ENCODE measurements at places on chromosomes 7 and 10. TPM values are rescaled to one million over a fixed set of nuclear protein-coding genes. Genes with fewer than 3 reads are reported as not detected.

DNA sequence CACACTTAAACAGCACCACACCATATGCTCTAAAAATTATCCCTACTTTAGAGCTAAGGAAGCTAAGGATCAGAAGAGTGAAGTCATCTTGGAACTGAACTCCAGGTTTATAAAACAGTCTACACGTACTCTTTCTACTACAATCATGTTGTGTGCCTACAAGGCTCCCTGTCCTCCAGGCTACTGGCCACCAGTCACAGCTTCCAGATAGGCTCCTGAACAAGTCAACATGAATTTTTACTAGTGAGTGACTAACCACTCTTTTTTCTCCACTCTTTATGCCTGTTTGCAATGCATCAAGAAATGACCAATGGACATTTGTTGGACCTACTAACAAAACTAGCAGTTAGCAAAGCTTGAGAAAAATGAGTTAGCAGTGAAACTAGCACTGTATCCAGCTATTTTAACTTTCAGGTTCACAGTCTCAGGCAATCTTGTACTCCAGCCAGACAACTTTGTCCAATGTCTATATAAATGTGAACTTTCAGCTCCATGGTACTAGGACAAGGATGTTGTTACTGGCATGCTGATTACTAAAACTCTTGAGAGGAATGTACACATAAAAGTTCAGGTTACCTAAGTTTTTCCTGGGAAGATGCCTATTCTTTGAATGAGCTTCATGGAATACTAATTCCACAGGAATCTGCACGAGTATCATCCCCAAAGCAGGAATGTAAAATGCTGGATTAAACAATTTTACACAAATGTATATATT is 180.0 kb downstream of the BTAF1 start:
- DNase-seq: no peak

DNA sequence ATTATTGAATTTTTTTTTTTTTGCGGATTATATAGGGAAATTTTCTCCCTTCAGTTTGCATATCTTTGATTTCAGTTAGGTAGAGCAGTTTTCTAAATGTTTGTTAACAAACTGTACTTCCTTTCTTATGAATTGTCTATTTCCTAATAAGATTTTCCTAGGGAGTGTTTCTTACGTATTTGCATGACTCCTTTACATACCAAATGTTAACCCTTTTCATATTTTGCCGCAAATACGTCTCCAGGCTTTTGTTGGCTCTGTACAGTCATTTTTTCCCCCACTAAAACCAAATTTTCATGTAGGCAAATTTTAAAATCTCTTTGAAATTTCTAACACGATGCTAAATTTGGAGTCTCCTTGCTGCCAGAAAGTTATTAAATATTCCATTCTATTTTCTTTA is 1.9 kb upstream of the FRAT2 start:
- no peak for DNase-seq

- peak; percentile 58 for DNase-seq
Observed at GRCh38 chr7:3201937-3202710, 98.9 kb upstream of the SDK1 start.

DNA sequence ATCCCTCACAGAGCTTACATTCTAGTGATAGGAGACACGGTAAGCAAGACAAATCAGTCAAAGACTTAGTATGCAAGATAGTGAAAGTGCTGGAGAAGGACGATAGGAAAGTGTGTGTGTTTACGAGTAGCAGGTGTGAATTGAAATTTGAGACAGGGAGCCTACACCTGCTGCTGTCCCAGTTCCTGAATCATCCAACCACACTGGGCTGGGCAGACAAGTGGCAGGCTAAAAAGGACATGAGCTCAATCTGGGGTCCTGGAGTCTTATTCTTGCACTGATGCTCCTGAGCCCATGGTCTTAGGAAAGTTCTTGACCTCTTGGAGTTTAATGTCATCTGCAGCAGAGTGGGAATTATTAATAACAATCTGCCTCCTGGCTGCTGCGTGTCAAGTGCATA is 16.2 kb downstream of the RBP3 start:
- DNase-seq: no peak

- no peak for DNase-seq
Observed at GRCh38 chr7:12578930-12579640, 8.6 kb downstream of the SCIN start.

DNA sequence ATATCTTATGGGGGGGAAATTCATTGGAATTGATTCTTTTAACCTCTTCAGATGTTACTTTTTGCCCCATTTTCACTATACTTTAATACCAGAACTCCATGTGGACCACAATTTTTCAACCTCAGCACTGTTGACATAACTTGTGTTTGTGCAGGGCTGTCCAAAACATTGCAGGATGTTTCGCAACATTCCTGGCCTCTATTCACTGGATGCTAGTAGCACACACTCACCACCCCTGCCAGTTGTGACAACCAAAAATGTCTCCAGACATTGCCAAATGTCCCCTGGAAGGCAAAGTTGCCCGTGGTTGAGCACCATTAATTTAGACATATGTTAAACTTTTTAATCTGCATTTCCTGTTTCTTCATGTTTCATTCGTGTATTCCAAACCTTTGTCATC is 234.7 kb downstream of the GFRA1 start:
- DNase-seq: peak; percentile 83

GRCh38 chr10:80454513-80455460 is 677 bp downstream of the TSPAN14 start:
- no peak for DNase-seq

DNA sequence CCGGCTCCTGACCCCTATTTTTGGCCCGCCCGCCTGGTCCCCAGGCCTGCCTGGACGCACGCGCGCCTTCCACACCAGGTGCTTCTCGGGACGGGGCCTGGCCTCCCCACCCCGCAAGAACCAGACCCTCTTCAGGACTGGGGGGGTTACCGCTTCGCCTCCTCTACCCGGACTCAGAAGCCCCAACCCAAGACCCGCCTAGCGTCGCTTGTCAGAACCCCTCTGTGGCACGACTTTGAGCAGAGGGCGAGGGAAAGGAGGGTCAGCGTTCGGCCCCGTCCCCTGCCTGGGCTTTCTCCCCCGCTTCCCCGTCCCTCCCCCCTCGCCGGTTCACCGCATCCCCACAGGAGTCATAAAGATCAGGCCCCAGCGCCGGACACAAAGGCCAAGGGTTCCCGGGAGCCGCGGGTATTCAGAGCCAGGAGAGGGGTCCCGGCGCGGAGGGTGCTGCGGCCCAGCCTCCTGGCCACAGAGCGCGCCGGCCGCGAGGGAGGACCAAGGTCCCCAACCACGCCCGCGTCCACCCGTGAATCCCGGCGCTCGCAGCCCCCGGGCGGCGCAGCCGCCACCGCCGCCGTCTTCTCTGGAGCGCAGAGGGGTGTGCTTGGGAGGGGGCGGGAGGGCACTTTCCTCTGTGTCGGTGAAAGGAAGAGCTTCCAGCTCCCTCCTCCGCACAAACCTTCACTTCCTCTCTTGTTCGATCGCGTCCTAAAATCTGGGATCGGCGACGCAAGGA is 351.9 kb downstream of the DNAJB6 start:
- no peak for DNase-seq

DNA sequence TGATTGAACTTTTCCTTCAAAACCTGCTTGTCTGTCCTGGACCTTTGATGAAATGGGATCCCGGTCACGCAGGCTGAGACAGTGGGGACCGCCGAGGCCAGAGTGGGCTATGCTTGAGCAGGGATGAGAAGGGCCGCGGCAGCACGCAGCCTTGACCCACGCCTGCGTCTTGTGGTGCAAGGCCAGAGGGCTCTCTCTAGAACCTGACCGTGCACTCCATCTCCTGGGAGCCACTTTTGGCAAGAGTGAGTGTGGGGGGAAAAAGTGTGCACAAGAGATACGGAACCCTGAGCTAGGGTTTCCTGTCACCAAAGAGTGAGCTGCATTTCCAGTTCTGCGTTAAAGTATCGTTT is 42.4 kb downstream of the WIPI2 start:
- no peak for DNase-seq

DNA sequence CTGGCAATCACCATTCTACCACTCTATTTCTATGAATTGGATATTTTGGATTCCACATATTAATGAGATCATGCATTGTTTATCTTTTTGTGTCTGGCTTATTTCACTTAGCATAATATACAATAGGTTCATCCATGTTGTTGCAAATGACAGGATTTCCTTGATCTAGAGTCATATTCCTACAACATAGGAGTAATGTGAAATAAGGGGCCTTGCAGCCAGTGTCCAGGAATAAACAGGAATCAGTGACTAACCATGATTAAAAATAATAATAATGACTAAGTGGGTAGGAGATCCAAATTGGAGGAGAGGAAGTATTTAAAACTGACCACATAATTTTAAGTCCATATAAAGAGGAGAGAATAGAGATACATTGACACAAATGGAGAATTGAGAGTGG is 49.9 kb downstream of the SCIN start:
- DNase-seq: no peak

GRCh38 chr7:22867003-22867402 is 44.4 kb upstream of the TOMM7 start:
- DNase-seq: no peak

The HOGA1 gene
- 0.98 TPM for total RNA-seq

The EFCAB10 gene
- total RNA-seq: not detected

The OLAH gene
- 4.9 TPM for total RNA-seq

The GPRIN2 gene
- 5.6 TPM for total RNA-seq

The NKX1-2 gene
- total RNA-seq: 0.98 TPM

The SPDYE3 gene
- not detected for total RNA-seq

The CHPF2 gene
- 28.0 TPM for total RNA-seq

The CCDC136 gene
- 17.9 TPM for total RNA-seq
